Right forelimb (tissue), 1 donor: ENCODE measurements at places on chromosomes 6 and 20.

DNA sequence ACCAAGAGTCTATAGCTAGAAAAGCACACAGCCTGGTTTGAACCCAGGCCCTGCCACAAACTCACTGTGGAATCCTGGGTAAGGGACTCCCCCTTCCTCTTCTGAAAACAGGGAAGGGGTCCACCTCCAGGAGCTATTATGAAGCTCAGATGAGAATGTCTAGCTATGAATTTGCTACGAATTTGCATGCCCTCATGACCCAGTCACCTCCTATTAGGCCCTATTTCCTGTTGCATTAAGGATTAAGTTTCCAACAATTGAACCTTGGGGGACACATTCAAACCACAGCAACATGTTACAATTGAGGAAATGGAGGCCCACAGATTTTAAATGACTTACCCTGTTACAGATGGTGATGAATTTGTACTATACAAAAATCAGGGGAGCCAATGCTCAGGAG lies 46.2 kb downstream of the PREX1 start:
- no peak for DNase-seq

GRCh38 chr6:34144581-34145160 lies 1.2 kb downstream of the GRM4 start:
- no peak for DNase-seq

- DNase-seq = no peak
Measured at GRCh38 chr20:62088258-62089127, 22.8 kb upstream of the TAF4 start.

GRCh38 chr6:168577496-168577895 lies 136.5 kb downstream of the SMOC2 start:
- DNase-seq = peak; percentile 29

GRCh38 chr6:44735630-44735963 lies 348.1 kb downstream of the CDC5L start:
- no peak for DNase-seq

- no peak for DNase-seq
Measured at GRCh38 chr6:150711061-150711460, 111.4 kb downstream of the PLEKHG1 start.

GRCh38 chr6:35320031-35320410 lies 22.3 kb upstream of the PPARD start:
- no peak for DNase-seq

DNA sequence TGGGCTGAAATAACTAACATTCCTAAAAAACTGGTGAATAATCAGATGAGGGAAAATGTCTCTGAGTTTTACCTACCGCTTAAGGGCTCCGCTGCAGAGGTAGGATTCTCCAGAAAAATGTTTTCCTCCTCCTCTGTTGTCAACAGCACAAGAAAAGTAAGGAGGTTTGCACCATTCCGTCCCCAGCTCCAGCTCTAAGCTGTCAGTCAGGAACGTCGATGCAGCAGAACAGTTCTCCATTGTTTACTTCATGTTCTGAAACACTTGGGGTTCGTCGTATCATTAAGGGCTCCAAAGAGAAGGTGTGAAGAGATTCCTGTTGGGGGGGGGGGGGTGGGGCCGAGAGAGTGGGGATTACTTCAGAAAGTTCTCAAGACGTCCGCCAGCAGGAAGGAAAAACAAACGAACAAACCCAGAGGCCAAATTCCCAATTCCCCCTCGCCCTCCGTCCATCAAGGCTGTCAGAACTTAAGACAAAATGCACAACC lies 734 bp downstream of the MMS22L start:
- DNase-seq = no peak

GRCh38 chr20:571754-572441 lies 28.3 kb upstream of the CSNK2A1 start:
- peak; percentile 82 for DNase-seq

- no peak for DNase-seq
Measured at GRCh38 chr6:113182370-113183141, 674.6 kb upstream of the MARCKS start.

- DNase-seq = no peak
Measured at GRCh38 chr6:124917769-124918168, 44.5 kb upstream of the RNF217 start.

DNA sequence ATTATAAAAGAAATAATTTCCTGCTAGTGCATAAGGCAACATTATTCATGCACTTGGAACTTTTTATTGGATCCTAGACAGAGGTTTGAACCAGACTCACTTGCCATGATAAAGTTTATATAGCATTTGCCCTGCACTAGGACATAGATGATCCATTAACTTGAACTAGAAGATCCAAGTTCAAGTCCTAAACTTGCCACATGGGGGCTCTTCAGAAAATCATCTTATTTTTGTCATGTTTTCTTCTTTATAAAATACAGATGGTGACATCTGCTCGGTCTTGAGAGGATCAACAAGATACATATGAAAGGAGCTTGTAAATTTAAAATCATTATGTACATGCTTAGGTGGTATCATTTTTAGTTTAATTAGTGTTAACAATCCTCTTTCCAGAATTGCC lies 94.5 kb downstream of the SIM1 start:
- DNase-seq = no peak

DNA sequence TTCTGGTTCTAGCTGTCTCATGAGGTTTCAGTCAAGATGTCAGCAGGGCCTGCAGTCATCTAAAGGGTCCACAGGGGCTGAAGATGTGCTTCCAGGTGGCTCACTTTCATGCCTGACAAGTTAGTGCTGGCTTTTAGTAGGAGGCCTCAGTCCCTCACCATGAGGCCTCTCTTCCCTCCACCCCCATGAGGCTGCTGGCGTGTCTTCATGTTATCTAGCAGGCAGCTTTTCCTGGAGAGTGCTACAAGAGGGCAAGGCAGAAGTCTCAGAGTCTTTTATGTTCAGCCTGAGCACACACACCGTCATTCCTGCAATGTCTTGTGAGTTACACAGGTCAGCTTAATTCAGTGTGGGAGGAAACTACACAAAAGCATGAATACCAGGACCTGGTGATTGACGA lies 769.9 kb downstream of the HDGFL1 start:
- DNase-seq = no peak

DNA sequence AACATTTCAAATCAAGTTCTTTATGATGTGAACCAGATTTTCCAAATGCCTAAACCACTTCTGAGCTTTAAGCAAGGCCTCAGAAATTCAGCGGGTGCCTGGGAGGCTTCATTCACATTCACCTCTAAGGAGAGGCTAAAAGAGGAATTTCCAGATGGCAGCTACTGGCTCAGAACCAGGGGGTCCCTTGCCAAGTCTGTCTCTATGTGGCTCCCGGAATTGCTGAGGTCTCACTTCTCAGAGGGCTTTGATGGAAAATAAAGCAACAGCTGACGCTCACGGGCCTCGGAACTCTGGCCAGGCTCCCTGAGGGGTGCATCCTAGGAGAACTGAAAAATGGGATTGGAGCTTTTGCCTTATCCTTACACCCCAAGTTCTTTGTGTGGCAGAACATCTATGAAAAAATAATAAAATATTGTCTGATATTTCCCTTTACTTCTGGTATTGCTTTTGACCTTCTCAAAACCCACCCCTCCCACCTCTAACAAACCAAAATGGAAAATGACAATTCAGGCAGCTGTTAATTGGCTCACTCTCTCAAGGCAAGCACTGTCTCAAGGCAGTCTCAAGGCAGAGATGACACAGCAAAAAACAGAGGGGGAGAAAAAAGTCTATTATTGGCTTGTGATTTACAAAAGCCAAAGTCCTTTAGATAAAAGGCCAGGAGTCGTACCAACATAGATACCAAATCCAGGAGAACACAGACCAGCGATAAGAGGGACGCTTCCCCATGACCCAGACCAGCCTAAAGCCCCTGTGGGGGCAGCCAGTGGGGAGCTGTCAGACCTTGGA lies 21.8 kb upstream of the LRRN4 start:
- DNase-seq = peak; percentile 85

DNA sequence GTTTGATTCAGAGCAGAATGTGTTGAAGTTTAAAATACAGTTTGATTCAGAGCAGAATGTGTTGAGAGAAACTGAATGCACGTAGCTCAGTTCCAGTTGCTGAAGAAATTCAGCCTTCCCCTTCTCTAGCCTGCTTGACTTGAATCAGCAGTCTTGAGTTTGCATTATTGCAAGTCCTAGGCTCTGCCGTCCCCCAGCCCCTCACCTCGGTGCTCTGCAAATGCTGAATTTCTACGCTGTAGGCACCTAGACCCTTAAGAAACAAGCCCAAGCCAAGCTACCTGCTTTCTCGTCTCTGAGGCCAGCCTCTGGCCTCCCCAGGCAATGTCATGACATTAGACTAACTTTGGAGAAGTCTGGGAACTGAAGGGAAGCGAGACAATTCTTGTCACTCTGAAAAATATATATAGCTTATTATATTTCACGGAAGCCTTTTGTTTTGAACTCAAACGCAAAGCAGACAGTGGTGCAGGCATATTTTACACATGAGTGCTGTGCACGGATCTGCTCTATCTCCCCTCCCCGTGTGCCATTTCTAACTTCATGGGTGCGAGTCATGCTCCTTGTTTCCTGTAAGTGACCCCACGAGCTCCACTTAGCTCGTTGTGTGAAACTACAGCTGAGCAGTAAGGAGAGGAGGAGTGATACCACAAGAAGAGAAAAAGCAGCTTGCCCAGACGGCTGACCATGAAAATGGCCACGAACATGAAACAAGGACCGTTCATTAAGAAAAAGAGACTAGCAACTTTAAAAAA lies 71.4 kb upstream of the DUSP22 start:
- DNase-seq = no peak

- no peak for DNase-seq
Measured at GRCh38 chr20:47054945-47055344, 160.3 kb downstream of the EYA2 start.

DNA sequence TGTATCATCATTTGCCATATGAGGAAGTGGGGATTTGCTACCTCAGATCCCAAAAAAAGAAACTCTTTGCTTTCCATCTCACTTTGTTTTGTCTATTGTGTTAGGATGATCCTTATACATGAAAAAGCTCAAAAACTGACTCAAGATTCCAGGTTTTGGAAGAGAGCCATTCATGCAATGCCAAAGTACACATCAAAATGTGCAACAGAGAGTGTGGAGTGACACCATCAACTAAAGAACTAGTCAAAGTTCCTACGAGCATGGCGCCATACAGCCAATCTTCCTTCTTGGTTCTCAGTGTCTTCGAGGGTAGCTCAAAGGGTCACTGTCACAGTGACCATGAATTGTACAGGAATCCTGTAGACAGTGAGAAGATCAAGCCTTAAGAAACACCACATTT lies 255.8 kb upstream of the SASH1 start:
- DNase-seq = no peak

DNA sequence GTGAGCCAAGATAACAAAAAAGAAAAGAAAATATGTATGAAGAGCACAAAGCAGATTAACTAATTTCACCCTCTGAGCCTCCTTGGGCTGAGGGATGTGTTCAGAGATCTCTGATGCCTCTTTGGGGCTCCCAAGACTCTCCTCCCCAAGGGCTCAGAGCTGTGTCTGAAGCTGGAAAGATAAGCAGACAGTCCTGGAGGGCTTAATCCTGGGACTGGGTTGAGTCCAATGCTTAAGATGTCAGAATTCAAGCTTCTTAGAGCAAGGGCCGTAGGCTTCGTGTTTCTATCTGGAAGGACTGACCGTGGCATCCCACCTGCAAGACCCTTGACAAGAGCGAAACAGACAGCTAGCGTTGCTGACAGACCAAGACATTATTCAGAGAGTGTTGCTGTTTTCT lies 229.0 kb downstream of the ZMYND8 start:
- no peak for DNase-seq

- no peak for DNase-seq
Measured at GRCh38 chr20:63444548-63444947, 27.9 kb downstream of the KCNQ2 start.

DNA sequence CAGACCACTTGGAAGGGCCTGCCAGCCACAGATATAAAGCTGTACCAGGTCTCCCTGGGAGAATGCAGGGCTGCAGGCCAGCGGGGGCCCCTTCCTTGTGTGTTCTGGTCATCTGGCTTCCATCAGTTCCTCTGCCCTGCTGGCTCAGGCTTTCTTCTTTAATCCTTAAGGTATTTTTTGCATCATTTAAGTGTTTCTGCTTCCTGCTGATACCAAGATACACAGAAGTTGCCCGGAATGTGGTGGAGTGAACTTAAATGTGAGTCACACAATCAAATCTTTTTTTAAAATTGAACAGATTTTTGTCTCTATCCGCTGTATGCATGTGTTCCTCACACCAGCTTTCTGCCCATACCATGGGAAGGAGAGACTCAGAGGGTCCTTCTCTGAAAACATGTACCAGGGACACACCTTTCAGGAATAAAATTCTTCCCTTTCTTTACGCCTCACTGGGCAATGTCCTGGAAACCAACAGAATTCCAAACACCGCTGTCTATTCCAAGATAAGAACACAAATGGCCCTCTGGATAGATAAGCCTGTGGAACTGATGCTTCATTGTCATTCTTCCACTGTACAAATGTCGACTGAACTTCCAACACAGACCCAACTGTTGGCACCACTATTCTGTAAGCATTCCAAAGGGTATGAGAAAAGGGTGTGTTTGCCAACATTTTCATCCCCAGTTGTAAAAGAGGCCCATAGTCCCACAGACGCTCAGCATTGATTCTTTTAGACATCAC lies 206.2 kb upstream of the MYLIP start:
- no peak for DNase-seq
